Activated CD4-positive, CD25-positive, alpha-beta regulatory T cell treated with anti-CD3 and anti-CD28 coated beads, Interleukin-2, amount 50 U/mL, for 24 hours (primary cell): ENCODE measurements at places on chromosomes 13 and 19.
A peak's percentile ranks its signal among the peaks of the same experiment; 100 is the strongest.

DNA sequence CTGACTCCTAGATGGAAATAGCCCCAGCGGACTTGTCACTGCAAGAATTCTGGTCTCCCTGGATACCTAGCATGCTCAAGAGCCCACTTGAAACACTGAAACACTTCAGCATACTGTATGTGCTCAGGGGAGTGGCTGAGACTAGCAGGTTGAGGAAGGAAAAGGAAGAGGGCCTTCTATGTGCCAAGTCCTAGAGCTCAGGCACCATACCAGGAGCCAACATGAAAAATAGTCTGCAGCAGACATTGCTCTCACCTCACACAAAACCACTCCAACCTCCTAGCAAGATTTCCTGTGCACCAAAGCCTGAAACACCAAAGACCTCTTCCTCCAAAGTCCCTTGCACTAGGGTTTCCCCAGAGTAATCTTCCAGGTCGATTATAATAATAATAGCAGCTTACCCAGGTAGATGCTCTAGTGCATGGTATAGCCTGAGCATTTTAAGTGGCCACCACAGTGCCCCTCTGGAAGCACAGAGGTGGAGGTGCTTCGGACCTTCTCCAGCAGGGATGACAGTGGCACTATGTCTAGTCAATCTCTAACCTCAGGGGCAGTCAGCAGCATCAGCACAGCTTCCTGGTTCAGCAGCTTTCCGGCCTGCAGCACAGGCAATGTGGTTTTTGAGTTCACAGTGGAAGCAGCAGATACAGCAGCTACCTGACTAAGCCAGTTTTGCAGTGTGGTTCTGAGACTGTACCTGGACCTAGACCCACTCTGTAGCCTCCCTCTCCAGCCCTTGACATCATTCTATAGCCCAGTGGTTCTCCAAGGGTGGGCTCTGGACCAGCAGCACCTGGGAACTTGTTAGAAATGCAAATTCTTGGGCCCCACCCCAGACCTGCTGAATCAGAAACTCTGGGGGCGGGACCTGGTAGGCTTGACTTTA, 45.6 kb upstream of the UBE2L5 start:
- peak; percentile 71 for ATAC-seq

DNA sequence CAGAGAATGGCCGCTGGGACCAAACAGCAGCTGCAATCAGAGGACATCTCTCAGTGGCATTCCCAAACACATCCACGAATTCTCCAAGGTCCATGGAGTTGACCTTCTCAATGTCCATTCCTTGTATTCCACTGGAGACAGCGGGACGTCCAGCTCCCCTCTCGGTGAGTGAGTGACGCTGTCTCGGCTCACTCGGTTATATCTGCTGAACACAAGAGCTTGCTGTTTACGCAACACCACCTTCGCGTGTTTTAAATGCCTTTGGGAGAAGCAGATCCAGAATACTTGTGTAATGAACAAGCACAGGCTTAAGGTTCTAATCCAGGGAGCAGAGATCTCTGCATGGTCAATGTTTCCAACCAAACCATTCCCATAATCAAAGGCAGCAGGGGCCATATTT, at the start of gene URAD:
Gene URAD (minus strand): TSS at position 174 of the 400 bp plus-strand sequence. CDS start 56 bp downstream, at position 118.
- ATAC-seq, result no peak

DNA sequence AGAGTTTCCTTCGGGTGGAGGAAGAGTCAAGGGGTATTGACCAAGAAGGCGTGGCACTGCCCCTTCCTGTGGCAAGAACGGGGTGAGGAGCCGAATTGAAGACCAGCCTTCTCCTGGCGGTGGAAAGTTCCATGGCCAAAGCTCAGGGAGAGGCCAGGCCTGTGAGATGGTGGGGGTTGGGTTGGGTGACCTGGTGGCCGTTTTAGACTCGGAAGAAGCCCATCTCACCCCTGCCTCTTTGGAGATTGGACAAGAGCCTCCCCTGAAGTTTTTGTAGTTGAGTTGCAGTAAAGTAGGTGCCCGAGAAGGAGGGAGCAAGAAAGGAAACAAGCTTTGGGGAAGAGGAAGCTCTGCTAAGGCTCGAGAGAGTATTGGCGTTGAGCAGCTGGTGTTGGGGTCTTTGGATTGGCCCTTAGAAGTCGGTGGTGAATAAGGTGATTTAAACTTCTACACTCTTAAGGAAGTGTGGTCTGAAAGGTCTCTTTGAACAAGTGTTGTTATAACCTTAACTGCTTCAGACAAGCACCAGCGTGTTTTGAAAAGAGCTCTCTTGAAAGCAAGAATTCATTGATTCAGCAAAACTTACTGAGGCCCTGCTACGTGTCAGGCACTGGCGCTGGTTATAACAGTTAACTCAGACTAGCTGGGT, 964 bp downstream of the SPINT2 start:
- no peak for ATAC-seq

DNA sequence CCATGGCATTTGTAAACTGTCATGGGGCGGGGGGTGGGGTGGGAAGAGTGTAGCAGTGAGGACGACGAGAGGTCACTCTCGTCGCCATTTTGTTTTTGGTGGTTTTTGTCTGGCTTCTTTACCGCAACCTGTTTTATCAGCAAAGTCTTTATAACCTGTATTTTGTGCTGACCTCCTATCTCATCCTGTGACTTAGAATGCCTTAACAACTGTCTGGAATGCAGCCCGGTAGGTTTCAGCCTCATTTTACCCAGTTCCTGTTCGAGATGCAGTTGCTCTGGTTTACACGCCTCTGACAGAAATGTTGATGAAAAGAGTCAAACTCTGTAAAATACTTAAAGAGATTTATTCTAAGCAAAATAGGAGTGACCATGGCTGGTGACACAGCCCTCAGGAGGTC, 852.0 kb downstream of the DACH1 start:
- ATAC-seq, result no peak

- ATAC-seq, result no peak
Measured at GRCh38 chr13:30730526-30730925, 4.8 kb upstream of the ALOX5AP start.

DNA sequence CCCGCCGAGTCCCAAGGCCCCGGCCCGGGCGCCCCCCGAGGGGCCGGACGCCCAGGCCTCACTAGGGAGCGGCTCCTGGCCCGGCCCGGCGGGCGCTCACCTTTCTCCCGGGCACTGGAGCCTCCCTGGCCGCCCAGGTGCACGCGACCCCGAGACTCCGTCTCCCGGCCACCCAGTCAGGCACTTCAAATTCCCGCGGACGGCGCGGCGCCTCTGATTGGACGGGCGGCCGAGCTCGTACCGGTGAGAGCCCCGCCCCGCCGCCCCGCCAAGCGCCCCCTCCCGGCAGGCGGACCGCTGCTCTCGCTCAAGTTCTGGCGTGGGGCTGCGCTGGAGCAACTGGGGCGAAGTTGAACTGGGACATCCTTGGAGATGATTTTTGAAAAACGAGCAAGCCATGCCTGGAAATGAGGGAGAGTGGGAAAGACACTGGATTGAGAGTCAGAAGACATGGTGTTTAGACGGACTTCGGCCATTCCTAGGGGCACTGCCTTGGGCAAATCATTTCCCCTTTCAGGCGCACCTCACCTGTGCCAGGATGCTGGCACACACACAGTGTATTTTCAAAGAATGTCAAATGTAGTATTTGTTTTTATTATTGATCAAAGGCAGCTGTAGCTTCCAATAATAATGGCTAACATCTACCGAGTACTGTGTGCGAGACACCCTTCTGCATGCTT, 485.3 kb downstream of the UQCRFS1 start:
- ATAC-seq, result peak; percentile 55

DNA sequence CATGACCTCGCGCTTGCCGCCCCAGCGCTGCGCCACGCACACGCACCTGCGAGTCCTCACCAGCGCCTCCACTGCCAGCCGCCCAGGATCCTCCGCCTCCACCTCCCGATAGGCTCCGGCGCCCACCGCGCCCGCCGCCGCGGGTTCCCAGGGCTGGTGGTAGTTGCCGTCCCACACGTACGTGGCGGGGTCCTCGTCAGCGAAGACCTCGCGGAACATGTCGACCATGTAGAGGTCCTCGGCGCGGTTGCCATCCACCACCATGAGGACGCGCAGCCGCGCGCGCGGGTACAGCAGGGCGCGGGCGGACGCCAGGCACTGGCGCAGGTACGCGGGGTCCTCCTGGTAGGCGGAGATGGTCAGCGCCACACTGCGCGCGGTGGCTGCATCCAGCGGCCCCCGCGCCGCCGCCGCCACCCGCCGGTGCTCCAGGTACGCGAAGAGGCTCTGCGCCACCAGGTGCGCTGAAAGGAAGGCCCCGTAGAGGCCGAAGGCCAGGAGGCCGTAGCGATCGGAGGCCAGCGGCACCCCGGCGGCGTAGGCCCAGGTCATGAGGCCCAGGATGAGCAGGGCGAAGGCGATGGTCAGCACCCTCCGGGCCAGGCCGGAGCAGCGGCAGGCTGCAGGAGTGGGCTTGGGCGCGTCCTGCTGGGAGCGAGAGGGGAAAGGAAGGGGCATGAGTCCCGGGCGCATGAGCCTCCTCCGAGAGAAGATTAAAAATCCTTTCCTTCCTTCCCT, 4.4 kb downstream of the HAS1 start:
- no peak for ATAC-seq

DNA sequence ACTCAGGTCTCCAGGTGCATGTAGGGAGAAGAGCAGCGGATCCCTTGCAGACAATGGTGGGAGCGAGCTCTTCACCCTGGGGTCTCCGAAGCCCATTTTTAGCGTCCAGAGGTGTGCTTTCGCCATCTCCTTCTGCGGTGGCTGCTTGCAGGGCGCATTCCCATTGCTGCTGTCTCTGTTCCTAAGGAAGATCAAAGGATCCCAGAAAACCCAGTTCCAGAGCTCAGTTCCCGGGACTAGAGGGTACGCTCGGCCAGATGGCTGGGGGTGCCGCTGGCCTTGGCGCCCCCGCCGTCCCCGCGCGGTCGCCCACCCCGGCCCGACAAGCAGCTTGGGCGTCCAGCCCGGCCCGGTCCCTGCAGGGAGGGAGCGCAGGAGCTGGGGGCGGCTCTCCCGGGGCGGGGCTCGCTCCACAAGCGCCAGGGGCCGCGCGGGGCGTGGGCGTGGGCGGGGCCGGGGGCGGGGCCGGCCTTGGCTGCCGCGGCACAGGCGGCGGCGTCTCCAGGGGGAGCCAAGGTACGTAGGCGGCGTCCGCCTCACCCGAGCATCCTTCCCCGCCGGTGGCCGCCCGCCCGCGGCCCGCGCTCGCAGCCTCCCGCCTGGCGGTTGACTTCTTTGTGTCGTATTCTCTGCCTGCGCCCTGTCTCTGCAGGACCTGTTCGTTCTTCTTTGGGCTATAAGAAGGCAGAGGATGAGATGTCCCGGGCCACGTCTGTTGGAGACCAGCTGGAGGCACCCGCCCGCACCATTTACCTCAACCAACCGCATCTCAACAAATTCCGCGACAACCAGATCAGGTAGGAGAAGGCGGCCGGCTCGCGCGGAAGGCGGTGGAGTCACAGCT, 96.8 kb downstream of the ATP8A2 start:
- ATAC-seq, result no peak

DNA sequence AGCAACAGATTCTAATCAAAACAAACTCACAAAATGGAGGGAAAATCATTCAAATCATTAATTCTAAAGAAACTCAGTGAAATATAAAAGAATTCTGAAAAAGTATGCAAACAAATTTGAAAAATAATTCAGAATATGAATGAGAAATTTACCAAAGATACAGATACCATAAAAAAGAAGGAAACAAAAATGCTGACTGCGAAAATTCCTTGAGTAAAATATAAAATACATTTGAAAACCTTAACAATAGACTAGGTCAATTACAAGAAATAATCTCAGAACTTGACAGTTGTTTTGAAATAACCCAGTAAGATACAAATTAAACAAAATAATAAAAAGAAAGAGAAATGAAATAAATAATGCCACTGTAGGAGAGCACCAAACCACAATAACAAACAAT, 1289.0 kb downstream of the SLITRK1 start:
- ATAC-seq, result no peak

- no peak for ATAC-seq
Measured at GRCh38 chr19:54871696-54872095, 2.3 kb upstream of the FCAR start.

GRCh38 chr13:20696073-20696472, 7.4 kb upstream of the IL17D start:
- ATAC-seq, result no peak

- no peak for ATAC-seq
Measured at GRCh38 chr13:43848001-43848649, 31.4 kb downstream of the CCDC122 start.

GRCh38 chr13:108957369-108958012, 328.1 kb downstream of the MYO16 start:
- ATAC-seq, result no peak

DNA sequence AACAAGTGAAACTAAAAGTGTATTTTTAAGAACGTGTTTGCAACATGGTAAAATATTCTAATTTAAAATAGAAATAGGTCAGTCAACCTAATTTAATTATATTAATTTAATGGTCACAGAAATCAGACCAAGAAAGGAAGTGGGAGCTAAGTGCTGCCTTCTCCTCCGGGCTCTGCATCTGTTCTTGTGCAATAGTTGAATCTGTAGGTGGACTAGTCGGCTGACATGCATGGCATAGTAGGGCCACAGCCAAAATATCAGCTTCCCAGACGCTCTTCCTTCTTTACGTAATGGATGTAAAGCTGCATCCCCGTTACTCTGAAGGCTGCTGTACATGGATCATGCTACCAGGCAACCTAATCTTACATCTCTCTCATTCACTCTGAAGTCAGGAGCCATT, 47.3 kb downstream of the COL4A1 start:
- no peak for ATAC-seq

GRCh38 chr13:73948848-73949529, 185.2 kb downstream of the KLF12 start:
- peak; percentile 84 for ATAC-seq

- ATAC-seq, result no peak
Measured at GRCh38 chr19:1646659-1647453, 5.6 kb downstream of the TCF3 start.

DNA sequence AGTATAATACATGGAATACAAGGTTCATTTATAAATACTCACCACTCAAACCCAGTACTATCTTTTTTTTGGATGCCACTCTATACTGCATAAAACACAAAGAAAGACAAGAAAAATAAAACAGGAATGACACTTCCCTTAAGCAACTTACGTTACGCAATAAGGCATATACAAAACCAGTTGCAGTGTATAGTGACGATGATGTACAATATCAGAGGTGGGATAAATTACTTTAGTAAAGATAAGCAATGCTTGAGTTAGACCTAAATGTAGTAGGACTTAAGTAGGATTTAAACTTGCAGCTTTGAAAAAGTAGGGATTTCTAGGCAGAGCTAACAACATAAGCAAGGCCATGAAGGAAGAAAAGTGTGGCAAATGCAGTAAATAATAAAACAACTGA, 374.9 kb downstream of the SPRY2 start:
- no peak for ATAC-seq

DNA sequence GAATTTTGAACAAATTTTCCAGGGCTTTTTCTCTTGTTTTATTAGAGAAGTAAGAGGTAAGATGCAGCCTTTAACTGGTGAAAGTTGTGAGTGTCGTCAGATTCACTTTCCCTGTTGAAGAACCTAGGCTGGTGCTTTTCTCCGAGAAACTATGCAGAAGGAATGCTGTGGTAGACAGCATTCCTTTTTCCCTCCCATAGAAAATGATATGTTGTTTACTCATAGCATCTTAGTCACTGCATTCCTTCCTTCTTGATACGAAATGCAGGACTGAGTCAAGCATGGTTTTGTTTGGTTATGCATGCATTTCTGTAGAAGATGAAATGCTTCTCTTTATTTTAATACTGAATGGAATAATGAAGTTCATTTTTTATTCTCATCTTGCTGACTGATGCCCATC, 3.4 kb downstream of the ITGBL1 start:
- ATAC-seq, result no peak

- ATAC-seq, result no peak
Measured at GRCh38 chr19:948842-949496, 23.1 kb downstream of the ARID3A start.
